ENCODE measurements at places on chromosomes 16 and 17.

DNA sequence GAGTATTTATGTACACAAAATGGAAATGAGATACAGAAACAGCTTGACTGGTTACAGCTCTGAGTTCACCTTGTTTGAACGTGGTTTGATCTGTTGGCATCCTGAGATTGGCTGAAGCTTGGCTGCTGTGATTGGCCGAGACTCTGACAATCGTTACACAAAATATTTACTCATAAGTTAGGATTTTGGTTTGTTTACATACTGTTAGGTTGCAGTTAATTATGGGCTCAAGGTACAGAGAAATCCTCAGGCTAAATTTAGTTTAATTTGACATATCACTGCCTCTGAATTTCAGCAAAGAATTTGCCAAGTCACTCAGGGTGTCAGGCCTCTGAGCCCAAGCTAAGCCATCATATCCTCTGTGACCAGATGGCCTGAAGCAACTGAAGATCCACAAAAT lies 227.3 kb downstream of the COPRS start:
- no peak for DNase-seq

DNA sequence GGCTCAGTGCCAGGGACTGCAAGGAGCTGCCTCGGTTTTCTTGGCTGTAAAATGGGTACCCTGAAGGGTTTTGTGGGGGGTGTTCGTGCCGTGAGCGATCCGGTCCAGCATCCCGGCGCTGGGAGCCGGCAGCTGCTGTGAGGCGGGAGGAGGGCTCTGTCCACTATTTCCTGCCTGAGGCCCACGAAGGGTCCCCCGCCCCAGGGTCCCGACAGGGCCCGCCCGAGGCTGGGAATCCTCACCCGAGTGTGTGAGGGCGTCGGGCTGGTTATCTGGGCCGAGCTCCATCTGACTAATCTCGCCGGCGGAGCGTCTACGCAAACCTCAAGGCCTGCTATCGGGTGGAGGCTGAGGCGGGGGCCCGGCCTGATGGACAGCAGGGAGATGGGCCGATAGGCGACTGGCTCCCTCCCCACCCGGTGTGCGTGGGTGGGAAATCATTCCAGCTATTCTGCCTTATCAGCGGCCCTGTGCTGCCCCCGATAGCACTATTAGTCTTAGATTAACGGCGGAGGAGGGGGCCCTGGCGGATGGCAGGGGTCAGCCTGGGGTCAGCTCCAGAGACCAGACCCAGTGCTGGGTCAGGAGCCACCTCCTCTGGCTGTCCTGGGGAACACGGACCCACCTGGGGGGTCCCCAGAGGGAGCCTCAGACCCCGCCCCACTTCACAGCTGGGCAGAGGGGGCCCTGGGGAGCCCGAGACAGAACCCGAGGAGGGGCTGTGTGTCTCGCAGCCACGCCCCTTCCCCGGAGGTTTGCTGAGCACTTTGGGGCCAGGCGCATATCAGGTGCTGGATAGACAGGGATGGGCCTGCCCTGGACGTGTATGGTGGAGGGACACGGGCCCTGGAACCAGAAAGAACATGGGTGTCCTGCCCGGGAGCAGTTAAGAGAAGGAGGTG lies 44.7 kb downstream of the ZFPM1 start:
- no peak for DNase-seq

GRCh38 chr17:76812263-76812662 lies 55.9 kb upstream of the MGAT5B start:
- DNase-seq = no peak

- DNase-seq = no peak
These were observed 3.6 kb downstream of the ALKBH5 start for GRCh38 chr17:18187226-18187625.

- DNase-seq = no peak
These were observed 2.5 kb downstream of the TBX21 start for GRCh38 chr17:47735536-47736011.

DNA sequence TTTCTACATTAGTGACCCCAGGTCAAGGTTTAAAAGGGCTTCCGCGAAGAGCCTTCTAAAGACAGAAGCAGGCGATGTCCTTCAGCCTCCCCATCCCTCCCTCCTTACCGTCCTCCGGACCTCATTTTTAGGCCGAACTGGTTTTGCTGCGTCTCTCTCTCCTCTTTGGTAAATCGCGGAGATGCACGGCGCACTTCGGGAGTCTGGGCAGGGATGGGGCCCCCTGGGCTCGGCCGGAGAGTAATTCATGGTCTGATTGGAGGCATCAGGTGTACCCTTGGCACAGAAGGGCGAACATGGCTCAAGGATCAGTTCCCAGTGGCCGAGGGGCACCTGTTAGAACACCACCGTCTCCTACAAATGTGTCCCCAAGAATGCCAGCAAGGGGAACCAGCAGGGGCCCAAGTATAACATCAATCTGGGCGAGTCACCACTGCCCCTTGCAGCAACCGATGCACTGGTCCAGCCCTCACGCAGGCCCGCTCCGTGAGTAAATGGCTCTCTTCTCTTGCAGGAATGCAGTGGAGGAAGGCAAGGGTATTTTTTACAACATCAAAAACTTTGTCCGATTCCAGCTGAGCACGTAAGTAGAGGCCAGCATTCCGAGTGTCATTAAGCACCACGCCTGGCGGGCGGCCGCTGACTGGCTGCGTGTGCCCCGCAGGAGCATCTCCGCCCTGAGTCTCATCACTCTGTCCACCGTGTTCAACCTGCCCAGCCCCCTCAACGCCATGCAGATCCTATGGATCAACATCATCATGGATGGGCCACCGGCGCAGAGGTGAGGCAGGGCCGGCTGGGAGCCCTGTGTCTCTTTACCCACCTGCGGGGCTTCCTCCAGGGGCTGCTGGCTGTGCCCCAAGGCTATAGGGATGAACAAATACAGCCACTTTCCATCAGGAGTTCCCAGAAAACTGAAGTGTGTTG lies 45.6 kb downstream of the MEAK7 start:
- no peak for DNase-seq

GRCh38 chr16:67846063-67846319 lies 742 bp upstream of the NUTF2 start:
- no peak for DNase-seq

DNA sequence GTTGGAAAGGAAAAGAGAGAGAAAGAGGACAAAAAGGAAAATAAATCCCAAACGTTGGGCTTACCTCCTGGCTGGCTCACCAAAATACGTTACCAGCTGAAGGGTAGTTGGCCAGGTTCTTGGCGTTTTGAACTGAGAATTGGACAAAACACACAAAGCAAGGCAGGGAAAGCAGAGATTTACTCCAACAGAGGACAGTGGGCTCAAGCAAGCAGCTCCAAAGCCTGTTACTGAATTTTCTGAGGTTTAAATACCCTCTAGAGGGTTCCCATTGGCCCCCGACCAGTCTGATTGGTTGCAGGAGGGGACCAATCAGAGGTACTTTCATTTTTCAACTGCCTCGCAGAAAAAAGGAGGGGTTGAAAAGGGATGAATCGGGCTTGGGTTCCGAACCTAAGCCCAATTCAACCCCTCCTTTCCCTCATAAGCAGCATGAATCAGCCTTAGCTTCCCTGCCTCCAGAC lies 55.6 kb upstream of the ALOX12 start:
- no peak for DNase-seq

DNA sequence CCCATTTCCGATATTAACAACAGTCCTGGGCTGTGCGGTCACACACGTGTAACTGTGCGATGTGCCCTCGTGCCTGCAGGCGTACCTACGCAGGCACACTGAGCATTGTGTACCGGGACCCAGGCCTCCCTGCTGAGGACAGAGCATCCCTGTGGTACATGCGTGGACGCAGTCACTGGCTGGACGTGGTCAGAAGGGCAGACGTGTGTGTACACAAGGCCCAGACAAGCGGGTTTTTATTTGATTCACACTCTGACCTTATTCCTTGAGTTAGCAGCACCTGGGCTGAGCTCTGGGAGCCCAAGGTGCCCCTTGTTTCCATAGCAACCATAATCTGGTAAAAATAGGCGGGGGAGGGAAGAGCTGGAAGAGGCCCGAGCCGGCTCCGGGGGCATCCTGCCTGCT lies 19.5 kb downstream of the RAP1GAP2 start:
- no peak for DNase-seq

- no peak for DNase-seq
These were observed 4.9 kb upstream of the FZD2 start for GRCh38 chr17:44552361-44552760.

DNA sequence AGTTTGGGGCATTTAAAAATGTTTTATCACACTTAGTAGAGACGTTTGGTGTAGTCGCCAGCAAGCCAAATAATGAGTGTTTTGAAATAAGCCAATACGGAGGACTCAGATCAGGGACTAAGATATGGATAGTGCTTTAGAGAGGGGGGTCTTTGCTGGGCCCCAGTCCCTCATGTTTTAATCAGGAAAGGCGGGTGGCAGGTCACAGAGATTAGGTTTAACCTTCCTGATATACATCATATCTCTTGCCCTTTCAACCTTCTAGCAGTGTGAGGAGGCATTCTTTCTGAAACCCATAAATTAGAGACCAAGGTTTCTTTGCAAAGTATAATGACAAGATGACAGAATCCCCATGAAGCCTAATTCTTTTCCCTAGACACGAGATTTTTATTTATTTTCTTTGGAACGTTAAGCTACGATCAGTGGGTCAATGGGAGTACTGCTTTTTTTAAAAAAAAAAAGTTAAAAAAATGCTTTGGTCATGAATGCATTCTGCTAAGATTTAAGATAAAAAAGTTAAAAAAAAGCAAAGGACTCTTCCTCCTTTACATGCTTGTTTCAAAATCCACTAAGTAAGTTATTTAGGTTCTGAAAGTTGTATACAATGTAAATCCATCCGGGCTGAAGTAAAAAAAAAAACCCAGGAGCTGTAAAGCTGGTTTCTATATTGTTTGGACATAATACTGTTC lies 572.1 kb upstream of the SALL1 start:
- no peak for DNase-seq

DNA sequence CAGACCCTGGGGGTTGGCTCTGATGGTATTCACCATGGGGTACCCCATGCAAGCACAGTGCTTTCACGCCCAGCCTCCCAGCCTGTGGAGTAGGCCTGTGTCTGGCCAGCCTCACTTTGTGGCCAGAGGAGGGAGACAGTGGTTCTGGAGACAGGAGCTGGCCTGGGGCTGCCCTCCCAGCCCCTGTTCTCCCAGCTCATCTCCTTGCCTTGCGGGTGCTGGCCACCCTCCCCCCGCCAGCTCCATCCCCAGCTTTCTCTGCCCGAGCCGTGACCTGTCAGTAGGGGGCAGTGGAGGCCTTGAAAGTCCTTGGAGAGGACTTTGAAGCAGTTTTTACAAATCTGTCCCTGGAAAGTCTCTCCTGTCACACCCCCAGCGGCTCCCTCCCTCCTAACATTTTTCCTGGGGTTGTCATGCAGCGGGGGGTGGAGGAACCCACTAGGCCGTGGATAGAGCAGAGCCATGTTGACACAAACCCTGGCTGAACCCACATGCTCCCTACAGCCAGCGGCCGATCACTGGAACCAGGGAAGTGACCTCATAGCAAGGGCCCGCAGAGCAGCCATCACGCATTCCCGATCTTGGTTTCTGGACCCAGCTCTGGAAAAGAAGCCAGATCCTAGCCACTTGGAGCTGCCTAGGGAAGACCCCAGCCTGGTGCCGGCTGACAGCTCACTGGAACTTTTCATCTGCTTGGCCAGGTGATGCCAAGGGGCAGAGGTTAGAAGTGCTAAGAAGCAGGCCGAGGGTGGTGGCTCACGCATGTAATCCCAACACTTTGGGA lies 289.4 kb downstream of the SEC14L1 start:
- peak; percentile 90 for DNase-seq

- no peak for DNase-seq
These were observed 352 bp upstream of the VMO1 start for GRCh38 chr17:4786516-4786915.

- no peak for DNase-seq
These were observed 21.7 kb downstream of the ADCY7 start for GRCh38 chr16:50288026-50288425.

- peak; percentile 62 for DNase-seq
These were observed 372.2 kb upstream of the CDH11 start for GRCh38 chr16:65494080-65494479.

DNA sequence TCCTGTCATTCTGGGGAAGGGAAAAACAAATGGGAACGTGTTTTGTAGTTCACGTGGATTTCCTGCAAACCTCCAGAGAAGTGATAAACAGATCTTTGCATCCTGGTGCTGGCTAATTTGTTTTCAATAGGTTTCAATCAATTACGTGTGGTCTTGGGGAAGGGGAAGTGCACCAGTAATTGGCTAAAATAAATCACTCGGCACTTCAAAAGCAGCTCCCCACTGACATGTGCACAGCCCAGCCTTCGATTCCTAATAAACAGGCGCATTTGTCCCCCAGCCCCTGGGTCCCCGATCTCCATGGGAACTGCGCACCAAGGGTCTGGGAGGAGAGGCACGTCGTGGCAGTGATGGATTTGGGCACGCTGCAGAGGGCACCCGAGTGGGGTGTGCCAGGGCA lies 112.9 kb upstream of the GSE1 start:
- no peak for DNase-seq

- no peak for DNase-seq
These were observed 39.9 kb downstream of the CDH1 start for GRCh38 chr16:68776821-68777485.

GRCh38 chr17:6856051-6856450 lies 24.5 kb upstream of the TEKT1 start:
- DNase-seq = no peak

DNA sequence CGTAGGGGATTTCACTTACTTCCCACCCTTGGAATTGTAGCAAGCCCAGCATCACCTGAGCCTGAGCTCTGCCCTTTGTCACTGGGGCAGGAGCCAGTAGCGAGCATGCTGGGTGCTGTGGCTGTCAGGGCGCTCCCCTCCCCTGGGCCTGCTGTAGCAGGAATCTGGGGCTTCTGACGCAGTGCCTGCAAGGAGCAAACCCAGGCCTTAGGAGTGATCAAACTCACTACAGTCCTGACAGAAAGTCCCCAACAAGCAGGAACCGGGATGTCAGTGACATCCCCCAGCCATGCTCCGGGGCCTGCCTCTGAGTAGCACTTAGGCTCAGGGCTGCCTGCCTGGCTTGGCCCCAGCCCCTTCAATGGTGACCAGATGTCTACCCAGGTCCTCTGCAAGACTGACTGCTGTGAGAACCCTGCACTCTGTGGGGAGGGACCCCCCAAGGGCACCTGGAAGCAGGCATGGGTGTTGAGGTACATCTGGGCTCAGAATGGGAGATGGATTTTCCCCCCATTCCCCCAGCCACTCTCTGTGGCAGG lies 23.5 kb downstream of the PLD6 start:
- no peak for DNase-seq

GRCh38 chr16:29182501-29182900 lies 197.6 kb downstream of the LAT start:
- DNase-seq = no peak

- DNase-seq = no peak
These were observed 49.2 kb downstream of the MYH11 start for GRCh38 chr16:15807603-15808009.

- no peak for DNase-seq
These were observed 52.3 kb downstream of the TOX3 start for GRCh38 chr16:52494621-52495020.

DNA sequence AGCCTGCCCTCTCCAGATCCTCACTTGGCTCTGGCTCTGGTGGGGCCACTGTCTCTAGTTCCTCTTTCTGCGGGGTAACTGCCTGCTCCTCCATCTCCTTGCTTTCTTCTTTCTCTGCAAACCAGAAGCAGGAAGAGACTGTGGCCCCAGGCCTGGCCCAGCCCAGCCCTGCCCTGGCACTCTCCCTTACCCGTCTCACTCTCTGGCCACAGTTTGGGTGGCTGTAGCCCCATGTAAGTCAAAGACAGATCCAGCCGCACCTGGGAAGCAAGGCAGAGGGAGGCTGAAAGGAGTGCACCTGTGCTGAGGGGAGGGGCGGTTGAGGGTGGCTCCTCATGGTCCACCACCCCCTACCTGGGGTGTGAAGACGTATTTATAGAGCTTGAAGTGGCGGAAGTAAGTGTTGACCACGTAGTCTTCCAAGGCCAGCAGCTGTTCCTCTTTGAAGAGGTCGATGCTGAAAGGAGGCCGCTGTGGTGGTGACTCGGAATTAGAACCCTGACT lies 2.8 kb downstream of the CFAP119 start:
- DNase-seq = no peak

All from smooth muscle cell of the brain vasculature (primary cell).